ENCODE measurements at places on chromosomes 5 and 9.

- no peak for DNase-seq
These were observed 79.0 kb upstream of the TARS1 start for GRCh38 chr5:33361781-33362180.

DNA sequence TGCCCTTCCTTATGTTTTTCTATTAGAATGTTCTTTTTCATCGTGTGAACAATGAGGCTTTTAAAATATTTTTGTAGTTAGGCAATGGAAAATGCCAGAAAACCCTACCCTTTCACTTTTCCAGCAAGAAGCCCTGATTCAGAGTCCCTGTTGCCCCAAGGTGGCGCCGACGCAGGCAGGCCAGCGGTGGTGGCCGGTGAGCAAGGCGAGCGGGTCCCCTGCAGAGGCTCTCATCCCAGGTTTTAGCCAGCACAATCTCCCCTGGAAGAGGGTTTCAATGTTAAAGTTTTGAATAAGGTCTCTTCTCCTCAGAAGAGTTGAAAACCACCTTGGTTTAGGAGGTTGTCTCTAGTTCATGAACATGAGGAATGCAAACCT is 40.8 kb upstream of the CKMT2 start:
- DNase-seq, result no peak

DNA sequence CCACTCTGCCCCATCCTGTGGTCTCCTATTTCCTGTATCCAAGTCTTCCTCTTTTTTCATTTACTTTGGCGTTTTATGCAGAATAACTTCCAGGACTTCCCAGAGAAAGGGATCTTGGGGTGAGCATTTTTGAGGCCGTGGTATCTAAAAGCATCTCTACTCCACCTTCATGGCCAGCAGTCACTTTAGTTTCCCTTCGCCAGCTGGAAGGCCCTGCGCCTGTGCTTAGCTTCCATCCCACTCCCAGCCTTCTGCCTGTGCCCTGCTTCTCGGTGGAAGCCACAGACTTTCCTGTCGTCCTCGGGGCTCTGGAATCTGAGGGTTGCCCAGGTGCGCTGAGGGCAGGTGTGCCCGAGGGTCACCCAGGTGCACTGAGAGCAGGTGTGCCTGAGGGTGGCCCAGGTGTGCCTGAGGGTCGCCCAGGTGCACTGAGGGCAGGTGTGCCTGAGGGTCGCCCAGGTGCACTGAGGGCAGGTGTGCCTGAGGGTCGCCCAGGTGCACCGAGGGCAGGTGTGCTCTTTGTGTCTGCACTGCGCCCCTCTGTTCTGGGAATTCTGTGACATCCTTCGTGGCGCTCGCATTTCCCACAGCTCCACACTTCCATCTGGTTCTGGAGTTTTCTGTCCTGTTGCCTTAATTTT is 32.4 kb upstream of the LRRC14B start:
- DNase-seq, result no peak

DNA sequence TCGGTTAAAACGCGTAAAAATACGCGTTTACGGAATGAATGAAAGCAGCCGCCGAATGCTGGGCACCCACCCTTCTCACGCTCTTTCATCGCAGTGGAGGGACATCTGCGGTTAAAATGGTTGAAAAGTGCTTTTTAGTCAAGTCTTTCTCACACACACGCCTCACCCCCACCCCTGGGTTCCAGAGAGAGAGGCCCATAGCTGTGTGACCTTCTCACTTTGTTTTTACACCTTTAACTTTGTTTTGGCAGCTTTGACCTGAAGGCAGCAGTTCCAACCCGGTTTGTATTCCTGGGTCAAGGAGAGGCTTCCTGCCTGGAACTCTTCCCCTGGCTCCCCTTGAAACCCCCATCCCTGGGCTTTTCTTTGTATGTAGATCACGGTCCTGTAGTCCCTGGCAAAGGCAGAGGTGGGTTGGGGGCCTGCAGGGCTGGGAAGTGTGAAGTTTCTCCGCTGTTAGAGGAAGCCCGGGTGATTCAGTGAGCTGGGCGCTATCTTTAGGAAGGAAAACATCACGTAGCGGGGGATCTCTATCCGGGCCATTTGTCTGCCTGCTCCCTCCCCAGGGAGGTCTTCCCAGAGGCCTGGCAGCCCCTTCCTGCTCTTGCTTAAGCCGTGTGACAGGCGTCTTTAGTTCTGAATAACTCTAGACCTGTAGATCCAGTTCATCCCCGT is 29.6 kb downstream of the SPRY4 start:
- DNase-seq, result no peak

- no peak for DNase-seq
These were observed 7.0 kb downstream of the XRCC4 start for GRCh38 chr5:83084336-83084735.

- DNase-seq, result peak; percentile 63
These were observed 50.6 kb downstream of the TGFBI start for GRCh38 chr5:136079195-136079985.

- no peak for DNase-seq
These were observed 37.1 kb upstream of the GLRX start for GRCh38 chr5:95859661-95860060.

DNA sequence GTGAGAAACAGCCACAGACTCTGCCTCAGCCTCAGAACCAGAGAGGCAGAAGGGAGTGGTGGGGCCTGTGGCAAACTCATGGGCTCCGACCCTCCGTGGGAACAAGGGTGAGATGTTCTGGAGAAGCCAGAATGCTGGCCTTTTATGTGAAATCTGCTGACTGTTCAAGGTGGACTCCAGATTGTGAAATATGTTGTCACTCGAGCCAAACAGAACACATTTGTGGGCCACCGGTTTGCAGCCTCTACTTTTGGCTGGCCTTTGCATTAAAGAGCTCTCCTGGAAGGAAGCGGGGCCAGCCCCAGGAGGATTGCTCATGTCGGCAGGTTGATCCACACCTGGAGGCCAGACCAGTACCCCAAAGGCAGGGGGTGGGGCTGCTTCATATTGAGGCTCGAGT is 62.4 kb downstream of the ERGIC1 start:
- no peak for DNase-seq

DNA sequence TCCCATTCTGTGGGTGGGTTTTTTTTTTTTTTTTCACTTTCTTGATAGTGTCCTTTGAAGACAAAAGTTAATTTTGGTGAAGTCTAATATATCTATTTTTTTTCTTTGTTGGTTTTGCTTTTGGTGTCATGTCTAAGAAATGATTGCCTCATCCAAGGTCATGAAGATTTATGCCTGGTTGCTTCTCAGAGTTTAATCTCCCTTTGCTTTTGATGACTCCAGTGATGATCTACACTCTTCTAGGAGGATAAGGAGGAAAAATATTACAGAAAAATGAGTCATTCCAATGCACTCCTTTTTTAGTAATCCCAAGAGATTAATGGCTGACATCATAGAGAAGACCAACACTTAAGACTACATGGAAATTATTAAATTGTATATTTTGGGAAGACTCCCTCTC is 79.7 kb upstream of the ICE1 start:
- no peak for DNase-seq

GRCh38 chr5:159096243-159096923 is 3.3 kb downstream of the EBF1 start:
- DNase-seq, result peak; percentile 32

DNA sequence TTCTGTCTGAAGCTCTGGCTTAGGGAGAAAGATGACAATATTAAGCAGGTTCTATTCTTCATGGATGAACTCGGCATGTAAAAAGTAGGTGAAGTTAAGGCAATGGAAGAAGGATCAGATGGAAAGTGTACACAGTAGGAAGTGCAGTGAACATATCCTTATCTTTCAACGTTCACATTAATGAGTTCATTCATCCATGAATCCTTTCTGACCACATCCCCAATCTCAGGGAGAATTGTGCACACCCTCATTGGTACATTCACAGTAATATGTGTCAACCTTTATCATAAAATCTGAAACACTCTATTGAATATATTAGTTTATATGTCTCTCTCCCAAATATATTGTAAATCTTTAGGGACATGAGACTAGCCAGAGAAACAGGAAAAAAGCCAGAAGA is 5.5 kb downstream of the GIN1 start:
- no peak for DNase-seq

DNA sequence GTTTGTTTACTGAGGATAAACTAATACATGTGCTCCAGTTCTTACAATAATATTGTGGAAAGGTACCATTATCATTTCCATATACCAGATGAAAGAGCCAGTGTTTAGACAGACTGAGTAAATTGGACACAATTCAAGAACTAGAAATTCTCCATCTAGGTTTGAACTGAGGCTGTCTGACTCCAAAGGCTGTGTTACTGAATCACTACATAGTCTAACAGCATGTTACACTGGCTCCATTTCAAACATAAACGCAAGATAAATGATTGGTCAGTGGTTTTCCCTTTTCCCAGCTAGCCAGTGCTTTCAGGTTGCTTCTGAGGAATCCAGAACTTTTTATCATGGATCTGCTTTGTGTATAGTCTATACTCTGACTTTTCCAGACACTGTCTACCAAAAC is 8.1 kb downstream of the SPDL1 start:
- DNase-seq, result no peak

- no peak for DNase-seq
These were observed 156.1 kb upstream of the DAB2 start for GRCh38 chr5:39580702-39581453.

DNA sequence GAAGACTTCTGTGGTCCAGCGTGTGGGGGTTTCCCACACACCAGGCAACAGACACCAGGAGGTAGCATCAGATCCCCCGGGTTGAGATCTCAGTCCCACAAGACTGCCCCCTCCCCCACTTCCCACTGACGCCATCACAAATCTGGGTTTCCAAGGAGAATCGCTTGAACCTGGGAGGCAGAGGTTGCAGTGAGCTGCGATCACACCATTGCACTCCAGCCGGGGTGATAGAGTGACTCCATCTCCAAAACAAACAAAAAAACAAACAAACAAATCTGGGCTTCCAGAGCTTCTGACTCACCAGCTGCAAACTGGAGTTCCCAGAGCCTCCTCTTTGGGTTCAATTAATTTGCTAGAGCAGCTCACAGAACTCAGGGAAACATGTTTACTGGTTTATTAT is 4.7 kb upstream of the GBGT1 start:
- no peak for DNase-seq

DNA sequence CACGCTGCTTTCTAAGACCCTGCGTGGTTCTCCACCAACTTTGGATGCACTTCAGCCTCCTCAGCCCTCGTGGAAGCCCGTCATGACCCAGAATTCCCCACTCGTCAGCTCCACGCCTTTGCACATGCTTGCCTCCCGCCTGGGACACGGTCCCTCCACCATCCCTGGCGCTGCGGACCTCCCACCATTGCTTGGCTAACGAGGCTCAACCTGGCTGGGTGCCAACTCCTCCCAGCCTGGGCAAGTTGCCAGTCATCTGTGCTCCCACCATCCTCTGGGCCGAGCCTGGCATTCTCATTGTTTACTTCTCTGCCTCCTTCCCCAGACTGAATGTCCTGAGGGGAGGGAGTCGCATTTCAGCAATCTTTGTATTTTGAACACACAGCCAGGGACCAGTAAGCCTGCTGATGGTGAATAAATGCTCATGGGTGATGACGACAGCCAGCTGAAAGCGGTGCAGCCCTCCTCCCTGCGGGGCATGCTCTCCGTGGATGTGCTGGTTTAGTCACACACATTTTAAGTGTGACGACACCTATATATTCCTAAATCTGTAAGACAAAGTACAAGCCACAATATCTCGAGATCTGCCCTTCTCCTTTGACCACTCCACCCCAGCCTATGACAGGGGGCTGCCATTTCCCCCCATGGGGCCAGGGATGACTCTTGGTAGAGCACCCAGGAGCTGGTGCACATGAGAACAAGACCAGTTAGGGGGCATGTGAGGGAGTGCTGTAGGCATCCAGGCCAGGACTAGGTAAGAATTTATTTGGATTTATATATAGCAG is 37.6 kb downstream of the ANKRD33B start:
- DNase-seq, result peak; percentile 91

DNA sequence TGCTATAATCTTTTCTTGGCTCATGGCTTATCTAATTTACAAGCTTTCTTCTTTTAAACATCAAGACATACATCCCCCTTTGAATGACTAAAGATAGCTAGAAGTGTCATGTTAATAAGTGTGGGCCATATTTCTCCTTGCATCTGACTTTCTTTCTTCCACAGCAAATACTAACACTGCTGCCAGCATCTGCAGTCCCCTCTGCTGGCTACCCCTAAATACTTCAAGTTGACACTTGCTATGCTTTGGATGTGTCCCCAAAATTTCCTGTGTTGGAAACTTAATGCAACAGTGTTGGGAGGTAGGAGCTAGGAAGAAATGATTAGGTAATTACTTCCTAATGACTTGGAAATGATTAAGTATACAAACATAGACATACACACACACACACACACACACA is 459.0 kb upstream of the ST8SIA4 start:
- no peak for DNase-seq

DNA sequence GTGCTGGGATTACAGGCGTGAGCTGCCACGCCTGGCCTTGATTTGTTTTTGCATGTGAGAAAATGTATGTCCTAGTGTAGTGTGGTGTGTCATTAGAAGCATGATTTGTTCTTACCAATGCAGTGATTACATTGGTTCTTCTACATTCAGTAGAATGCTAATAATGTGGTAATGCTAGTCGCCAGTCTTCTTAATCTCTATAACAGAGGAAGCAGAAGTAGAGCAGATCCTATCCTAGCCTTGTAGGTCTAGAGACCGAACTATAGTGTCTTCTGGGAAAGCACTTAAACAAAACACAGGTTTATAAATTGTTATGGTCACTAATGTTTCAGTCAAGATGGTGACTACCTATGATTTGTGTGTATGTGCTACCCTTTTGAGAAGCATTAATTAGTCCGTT is 197.5 kb upstream of the DMRT1 start:
- DNase-seq, result no peak

- DNase-seq, result no peak
These were observed 34.8 kb upstream of the PRDM12 start for GRCh38 chr9:130629443-130630070.

DNA sequence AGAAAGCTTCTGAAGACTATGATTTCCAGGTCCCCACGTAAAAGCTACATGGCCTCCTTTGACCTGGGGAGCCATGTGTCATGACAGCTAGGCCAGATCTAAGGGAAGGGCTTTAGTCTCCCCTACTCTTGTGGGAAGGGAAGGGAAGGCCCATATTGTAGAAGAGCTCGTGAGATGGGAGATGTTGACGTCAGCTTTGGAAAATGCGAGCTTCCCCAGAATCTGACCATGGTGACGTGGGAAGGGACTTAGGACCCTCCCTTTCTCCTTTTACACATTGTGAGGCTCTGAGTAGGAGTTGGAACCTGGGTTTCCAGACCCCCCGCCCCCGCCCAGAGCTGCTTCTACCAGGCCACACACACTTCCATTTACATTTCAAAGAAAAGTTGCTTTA is 165.5 kb downstream of the SYK start:
- no peak for DNase-seq
